Activated CD4-positive, alpha-beta memory T cell treated with anti-CD3 and anti-CD28 coated beads, Interleukin-2, amount 10 ng/mL, durations not matched to agents 7 days and 5 days (primary cell): ENCODE measurements at places on chromosomes 2 and 18. TPM values are rescaled to one million over a fixed set of nuclear protein-coding genes. Genes with fewer than 3 reads are reported as not detected.

MAPK4 gene
- not detected for total RNA-seq

RAB11FIP5 gene
- total RNA-seq: 24.0 TPM

- peaks cover 52% of the 10 kb centered on the region for H3K36me3 ChIP-seq
- H3K4me3 ChIP-seq: peak overlapping the region; percentile 72
Observed at GRCh38 chr2:98463081-98463481, 18.4 kb downstream of the INPP4A start.

DNA sequence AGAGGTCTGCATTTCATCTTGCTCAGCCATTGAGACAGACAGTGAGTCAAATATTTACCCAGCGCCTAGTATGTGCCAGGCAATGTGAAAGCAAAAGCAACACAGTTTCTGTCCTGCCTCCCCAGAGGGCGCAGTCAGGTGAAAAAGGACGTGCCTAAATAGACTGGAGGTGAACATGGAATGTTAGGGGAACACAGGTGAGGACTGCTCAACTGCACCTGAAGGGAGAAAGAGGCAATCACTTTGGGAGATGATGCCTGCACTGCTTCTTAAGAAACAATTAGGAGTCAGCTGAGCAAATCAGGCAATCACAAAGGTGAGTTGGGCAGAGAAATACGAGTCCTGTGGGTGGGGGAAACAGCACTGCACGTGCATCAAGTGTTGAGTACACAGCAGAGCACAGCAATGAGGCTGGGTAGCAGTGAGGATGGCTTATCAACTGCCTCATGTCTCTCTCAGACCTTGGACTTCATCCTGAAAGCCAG lies 218.3 kb upstream of the SMAD7 start:
- H3K36me3 ChIP-seq: peaks cover 11% of the 10 kb centered on the region
- H3K27me3 ChIP-seq: no peaks in the 10 kb centered on the region
- H3K4me3 ChIP-seq: peak overlapping the region; percentile 40
- DNase-seq: peak; percentile 51
- peak overlapping the region; percentile 21 for H3K27ac ChIP-seq

GRCh38 chr2:64987001-64987955 lies 1.9 kb upstream of the SLC1A4 start:
- peak overlapping the region; percentile 63 for H3K4me3 ChIP-seq
- peaks cover 67% of the 10 kb centered on the region for H3K4me1 ChIP-seq
- peak overlapping the region; percentile 64 for H3K27ac ChIP-seq
- DNase-seq: no peak

GRCh38 chr2:190440113-190440512 lies 32.0 kb downstream of the MFSD6 start:
- H3K36me3 ChIP-seq: peaks cover 45% of the 10 kb centered on the region
- no peak for DNase-seq
- no peaks in the 10 kb centered on the region for H3K27me3 ChIP-seq
- peaks cover 13% of the 10 kb centered on the region for H3K4me1 ChIP-seq

GRCh38 chr18:49446481-49446880 lies 14.0 kb downstream of the DYM start:
- H3K27ac ChIP-seq: no peak overlapping the region
- DNase-seq: no peak
- H3K36me3 ChIP-seq: peaks cover 14% of the 10 kb centered on the region
- peaks cover 4% of the 10 kb centered on the region for H3K4me1 ChIP-seq

DNA sequence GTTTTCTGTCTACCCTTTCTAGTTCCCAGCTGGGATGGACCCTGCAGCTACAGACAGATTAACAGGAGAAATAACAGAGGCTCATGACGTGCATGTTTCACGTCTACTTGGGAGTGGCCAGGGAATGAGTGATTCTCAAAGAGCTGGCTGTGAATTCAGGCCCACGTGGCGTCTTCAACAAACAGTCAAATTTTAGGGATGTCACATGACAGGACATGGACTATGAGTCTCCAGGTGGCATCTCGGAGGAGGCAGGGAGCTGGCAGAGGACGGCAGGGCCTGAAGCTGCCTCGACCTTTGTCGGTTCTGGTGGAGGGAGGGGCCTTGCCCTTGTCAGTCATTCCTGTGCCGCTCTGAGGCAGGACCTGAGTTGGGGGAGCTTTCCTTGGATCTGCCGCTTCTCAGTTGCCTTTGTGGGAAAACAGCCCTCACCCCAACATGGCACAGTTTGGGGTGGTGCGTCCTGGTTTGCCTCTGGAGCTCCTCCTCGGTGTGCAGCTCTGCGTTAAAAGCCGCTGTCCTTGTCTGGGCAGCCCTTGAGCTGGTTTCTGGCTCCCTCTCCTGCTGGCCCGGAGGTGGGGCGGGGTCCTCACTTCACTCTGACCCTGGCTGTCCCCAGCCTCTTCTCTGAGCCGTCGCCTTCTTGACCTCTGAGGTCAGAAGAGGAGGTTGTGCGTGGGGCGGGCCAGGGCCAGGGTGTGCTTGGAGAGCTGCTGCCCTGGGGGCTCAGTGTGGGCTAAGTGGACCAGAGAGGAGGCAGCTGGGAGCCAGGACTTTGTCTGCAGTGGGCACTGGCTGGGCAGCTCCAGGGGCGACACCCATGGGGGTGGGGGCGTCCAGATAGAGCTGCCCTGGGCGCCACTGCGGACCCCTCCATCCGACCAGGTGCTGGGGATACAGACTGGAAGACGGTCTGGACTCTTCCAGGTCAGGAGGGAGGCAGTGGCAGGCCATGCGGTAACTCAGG lies 12.1 kb upstream of the GAL3ST2 start:
- peaks cover 13% of the 10 kb centered on the region for H3K36me3 ChIP-seq
- DNase-seq: peak; percentile 5
- peaks cover 40% of the 10 kb centered on the region for H3K4me1 ChIP-seq
- H3K27me3 ChIP-seq: no peaks in the 10 kb centered on the region
- H3K27ac ChIP-seq: no peak overlapping the region
